CD8-positive, alpha-beta T cell (primary cell): ENCODE measurements at places on chromosomes 3 and 15. TPM values are rescaled to one million over a fixed set of nuclear protein-coding genes. Genes with fewer than 3 reads are reported as not detected.

THAP10 gene
- not detected for total RNA-seq

THBS1 gene
- total RNA-seq: 16.1 TPM

GLDN gene
- total RNA-seq: not detected

PLA2G4D gene
- total RNA-seq: not detected

GOLGA8S gene
- total RNA-seq: not detected

ARNT2 gene
- not detected for total RNA-seq

SERINC4 gene
- 0.44 TPM for total RNA-seq

SEMA6D gene
- total RNA-seq: not detected

HCLS1 gene
- 179 TPM for total RNA-seq

GOLGA6L7 gene
- not detected for total RNA-seq

LEKR1 gene
- 1.8 TPM for total RNA-seq

CCR5 gene
- 7.5 TPM for total RNA-seq

TAGLN3 gene
- total RNA-seq: not detected

SYNPR gene
- not detected for total RNA-seq

SLC9C1 gene
- not detected for total RNA-seq

COL6A6 gene
- total RNA-seq: not detected

TMC3 gene
- total RNA-seq: not detected

NEK10 gene
- 0.94 TPM for total RNA-seq

REC114 gene
- total RNA-seq: not detected

GOLGB1 gene
- 47.4 TPM for total RNA-seq

SPINT1 gene
- 0.14 TPM for total RNA-seq

SLC28A2 gene
- not detected for total RNA-seq

ATP13A5 gene
- not detected for total RNA-seq

GPR87 gene
- not detected for total RNA-seq

SCAANT1 gene
- total RNA-seq: not detected

GRM7 gene
- total RNA-seq: not detected

CORO2B gene
- total RNA-seq: 0.17 TPM

OR5K1 gene
- total RNA-seq: not detected

ERC2 gene
- total RNA-seq: not detected

PLAAT1 gene
- not detected for total RNA-seq

AADACL2 gene
- not detected for total RNA-seq
